Neuronal stem cell (in vitro differentiated cells): ENCODE measurements at places on chromosomes 12 and 14.

DNA sequence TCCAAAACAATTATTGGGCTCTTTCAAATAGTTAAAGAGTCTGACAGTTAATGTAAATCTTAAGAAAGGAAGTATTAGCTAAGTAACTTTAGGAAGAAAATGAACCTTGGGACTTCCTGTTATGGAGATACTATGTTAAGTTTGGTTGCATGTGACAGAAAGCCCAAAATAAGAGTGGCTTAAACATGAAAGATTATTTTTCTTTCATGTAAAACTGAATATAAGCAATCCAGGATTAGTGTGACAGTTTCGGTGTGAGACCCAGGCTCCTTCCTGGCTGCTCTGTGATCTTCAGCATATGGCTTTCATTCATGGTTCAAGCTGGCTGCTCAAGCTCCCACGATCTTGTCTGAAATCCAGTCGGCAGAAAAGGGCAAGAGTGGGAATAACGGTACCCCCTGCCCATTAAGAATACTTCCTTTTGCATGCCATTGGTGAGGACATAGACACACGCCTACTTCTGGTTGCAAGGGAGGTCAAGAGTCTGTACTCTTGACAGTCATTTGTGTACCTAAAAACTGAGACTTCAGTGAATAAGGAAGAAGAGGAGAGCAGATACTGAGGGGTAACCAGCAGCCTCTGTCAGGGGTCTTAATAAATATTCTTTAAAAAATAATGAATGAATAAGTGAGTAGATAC, 2.2 kb upstream of the RPAP3 start:
- no peak for DNase-seq

DNA sequence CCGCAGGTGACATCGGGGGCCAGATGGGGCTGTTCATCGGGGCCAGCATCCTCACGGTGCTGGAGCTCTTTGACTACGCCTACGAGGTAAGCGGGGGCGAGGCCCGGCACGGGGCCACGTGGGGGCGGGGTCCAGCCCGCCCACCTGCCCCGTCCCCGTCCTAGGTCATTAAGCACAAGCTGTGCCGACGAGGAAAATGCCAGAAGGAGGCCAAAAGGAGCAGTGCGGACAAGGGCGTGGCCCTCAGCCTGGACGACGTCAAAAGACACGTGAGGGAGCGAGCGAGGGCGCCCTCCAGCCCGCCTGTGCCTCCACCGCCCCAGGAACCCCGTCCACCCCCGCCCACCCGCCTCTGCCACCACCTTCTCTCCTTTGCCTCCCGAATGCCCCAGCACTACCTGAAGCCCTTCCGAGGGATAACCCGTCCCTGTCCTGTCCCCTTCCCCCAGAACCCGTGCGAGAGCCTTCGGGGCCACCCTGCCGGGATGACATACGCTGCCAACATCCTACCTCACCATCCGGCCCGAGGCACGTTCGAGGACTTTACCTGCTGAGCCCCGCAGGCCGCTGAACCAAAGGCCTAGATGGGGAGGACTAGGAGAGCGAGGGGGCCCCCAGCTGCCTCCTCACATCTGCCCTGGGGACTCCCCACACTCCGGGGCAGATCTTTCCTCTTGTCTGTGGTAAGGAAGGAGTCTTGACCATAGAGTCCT, 3.9 kb upstream of the SMARCD1 start:
- DNase-seq, result no peak

DNA sequence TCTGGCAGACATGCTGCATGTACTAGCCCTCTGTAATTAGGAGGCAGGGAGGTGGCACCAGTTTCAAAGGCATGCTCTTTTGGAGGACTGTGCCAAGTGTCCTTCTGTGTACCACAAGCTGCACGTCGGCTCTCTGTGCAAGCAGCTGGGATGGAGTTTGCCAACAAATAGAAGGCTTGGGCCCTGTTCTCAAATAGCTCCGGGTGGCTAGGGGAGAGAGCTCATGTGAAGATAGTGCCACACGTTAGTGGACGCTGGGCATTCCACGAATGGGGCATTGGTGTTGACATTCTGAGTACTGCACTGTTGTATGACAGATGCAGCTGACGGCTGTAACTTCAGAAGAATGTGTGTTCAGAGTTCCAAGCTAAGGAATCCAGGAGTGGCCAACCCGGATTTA, 4.4 kb downstream of the AACS start:
- DNase-seq, result no peak

DNA sequence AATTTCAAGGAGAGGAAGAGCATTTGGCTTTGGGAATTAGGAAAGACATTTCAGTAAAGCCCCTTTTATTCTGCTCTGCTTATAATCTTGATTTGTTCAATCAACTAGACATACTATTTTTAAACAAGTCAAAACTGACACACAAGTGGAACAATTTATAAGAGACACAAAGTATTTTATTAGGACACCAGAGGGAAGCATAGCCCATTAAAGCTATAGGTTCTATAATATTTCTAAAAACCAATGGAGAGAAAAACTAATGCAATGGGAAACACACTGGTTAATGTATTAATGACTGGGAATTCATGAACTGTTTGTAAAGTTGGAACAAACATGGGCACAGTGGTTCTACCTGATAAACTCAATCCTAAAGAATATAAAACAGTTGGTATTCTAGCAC, 15.3 kb upstream of the CERS5 start:
- no peak for DNase-seq

DNA sequence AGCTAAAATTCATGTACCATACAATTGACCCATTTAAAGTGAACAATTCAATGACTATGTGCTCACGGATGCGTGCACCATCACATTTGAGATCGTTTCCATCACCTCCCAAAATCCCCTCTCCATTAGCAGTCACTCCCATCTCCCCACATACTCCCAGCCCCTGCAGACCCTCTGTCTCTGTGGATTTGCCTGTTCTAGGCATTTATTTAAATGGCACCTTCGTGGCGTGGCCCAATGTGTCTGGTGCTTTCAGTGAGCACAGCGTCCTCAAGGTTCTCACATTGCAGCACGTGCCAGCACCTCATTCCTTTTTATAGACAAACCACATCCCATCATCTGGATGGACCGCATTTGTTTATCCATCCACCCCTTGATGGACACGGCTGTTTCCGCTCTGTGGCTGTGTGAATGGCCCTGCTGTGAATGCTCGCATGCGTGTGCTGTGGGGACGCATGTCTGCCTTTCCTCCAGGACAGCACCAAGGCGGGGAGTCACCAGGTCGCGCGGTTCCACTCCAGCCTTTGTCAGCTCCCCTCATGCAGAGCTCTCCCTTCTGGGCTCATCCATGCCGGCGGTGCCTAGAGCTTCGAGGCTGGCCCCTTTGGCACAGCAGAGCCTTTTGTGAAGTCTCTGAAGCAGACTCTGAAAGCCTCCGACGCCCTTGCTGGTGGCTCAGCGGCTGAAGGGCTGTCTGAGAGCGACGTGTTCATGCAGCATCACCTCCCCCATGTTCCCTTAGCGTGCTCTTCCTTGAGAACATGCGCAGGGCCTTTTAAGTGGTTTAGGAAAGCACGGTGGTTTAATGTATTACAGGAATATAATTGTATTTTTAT, 184.4 kb downstream of the KIF26A start:
- no peak for DNase-seq

GRCh38 chr12:112527082-112527481, 108.3 kb downstream of the PTPN11 start:
- no peak for DNase-seq

DNA sequence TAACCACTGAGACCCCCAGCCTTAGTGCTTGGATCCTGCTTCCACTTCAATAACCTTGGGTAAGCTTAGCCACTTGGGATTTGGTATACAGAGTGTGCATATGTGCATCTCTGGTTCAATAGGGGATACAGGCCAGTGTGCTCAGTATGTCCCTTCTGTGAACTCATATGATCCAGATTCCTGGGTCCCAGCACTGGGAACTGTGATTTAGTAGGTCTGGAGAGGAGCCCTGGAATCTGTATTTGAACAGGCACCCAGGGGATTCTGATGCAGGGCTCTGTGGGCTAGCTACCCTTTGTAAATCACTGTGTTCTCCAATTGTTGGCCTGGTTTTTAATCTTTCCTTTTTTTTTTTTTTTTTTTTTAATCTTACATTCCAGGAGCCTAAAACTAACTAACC, 9.8 kb upstream of the RNU6-8 start:
- DNase-seq, result no peak

- DNase-seq, result no peak
Measured at GRCh38 chr12:865614-866013, 83.9 kb downstream of the RAD52 start.

GRCh38 chr12:6888360-6888759, 15.3 kb upstream of the SPSB2 start:
- DNase-seq, result no peak

DNA sequence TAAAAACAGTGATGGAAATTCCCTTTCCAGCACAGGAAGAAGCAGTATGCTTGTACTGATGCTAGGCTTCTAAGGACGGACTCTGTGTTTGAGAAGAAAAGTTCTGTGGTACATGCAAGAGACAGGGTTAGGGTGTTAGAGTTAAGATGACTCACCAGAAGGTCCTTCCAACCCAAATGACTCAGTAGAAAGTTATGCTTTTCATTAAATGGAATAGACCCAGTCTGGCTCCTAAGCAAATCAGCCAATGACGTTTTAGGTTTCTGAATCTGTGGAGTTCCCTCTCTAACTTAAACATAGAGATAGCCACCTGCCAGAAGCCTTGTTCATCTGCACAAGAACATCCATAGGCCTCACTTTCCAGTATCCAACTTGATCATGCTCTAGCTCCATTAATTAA, 5.7 kb downstream of the PTHLH start:
- DNase-seq, result no peak

DNA sequence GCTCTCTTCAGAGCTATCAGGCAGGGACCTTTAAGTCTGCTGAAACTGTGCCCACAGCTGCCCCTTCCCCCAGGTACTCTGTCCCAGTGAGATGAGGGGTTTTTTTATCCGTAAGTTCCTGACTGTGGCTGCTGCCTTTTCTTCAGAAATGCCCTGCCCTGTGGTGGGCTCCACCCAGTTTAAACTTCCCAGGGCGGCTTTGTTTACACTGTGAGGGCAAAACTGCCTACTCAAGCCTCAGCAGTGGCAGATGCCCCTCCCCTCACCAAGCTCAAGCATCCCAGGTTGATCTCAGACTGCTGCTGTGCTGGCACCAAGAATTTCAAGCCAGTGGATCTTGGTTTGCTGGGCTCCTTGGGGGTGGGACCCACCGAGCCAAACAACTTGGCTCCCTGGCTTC, 46.9 kb upstream of the SLC16A7 start:
- no peak for DNase-seq

DNA sequence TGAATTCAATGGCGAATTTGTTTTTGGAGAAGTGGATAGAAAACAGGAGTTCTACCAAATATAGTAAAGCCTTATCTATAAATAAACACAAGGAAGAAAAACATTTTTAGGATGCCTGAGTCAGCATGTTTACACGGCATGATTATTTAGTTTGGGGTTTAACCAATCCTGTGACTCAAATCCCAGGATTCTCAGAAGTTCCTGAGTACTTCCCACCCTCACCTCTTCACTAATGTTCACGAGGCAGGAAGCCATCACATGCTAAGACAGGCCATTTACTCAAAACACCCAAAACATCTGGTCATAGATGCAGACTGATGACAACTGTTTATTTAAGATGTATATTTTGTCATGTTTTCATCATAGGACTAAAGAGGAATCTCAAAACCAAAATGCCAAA, 3.4 kb upstream of the GLRX5 start:
- no peak for DNase-seq

DNA sequence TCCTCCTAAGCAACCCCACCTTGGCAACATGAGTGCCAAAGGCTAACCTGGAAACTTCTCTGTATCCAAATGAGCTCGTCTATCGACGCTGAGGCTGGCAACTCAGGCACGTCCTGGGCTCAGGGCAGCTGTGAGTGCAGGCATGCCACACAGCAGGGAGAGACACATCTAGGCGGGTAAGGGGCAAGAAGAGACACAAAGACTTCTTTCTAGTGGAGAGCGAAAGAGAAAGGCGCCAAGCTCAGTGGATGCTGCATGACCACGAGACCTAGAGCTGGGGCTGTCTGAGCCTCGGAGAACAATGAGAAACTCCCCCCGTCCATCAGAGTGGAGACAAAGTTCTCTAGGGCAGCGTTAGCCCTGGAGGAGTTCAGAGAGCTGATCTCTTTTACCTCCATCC, 170.4 kb downstream of the CALM1 start:
- no peak for DNase-seq

DNA sequence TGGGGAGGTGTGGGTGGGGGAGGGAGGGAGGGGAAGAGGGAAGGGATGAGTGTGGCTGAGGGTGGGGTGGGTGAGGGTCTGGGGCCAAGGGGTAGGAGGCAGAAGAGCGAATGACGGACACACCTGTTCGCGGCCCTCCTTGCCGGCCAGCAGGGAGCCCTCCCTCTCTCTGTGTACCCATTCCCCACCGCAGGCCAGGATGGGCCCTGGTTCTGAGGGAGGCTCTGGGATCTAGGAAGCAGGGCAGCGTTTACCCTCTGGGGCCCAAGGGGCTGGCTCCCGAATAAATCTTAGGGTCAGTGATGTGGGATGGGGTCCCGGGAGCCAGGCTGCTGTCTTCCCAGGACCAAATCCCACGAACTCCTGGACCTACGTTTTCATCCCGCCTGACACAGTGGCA, 46.0 kb upstream of the ESRRB start:
- DNase-seq, result no peak

DNA sequence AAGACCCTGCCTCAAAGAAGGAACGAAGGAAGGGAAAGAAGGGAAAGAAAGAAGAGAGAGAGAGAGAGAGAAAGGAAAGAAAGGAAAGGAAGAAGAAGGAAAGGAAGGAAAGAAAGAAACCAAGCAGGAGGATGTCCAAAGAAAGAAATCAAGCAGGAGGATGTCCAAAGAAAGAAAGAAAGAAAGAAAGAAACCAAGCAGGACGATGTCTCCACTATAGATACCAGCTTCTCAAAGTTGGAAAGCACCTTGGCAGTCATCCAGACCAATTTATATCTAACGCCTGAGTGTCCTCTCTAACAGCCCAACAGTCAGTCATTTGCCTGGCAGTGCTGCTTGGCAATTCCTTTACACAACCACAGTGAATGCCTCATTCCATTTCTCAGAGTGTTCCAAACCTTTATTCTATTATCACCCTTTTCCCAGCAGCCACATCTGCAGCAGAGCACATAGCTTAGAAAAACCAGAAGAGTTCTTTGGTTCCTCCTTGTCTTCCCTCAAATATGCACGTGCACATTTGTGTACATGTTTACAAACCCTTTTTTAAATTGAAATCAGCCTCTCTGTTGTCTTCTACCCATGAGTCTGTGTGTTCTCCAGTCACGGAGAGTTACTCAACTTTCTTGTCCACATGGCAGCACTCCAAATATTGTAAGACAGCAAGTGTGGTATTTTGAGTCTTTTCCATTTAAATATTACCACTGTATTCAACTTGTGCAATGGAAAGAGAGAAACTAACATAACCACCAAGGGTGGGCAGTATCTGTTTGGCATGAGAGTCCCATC, 138.4 kb downstream of the STXBP6 start:
- DNase-seq, result no peak

DNA sequence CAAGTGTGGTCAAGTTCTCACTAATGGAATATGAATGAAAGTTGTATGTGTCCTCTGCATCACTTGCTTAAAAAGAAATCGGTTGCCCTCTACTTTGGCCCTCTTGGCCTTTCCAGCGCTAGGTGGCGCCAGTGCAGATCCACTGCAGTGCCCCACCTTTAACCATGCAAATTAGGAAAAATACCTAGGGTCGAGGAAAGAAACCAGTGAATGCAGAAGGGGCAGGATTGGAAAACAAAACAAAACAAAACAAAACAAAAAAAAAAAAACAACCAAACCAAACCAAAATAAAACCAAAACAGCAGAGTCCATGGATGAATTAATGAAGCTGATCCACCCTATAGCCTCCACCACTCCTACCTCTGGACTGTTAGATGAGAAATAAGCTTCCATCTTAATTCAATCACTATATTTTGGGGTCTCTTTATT, 12.9 kb upstream of the NEMF start:
- peak; percentile 67 for DNase-seq

GRCh38 chr12:8780389-8780788, 42.0 kb upstream of the A2ML1 start:
- no peak for DNase-seq
